ENCODE measurements at places on chromosomes 2 and 18.

DNA sequence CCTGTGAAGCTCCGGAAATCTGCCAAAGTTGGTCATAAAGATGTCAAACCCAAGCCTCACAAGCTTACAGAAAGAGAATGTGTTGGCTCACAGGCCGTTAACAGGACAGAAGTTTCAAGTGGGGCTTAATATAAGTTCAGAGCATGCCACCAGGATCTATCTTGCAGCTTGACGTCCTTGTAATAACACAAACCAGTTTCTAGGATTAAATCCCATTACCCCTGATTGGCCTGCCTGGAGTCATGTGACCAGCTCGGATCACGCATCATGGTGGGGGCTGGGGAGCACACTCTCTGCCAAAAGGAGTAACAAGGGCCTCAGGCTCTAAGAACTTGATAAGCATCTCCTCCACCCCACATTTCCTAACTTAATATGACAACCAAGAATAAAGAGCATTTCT, 38.9 kb upstream of the SCG2 start:
- peak; percentile 19 for DNase-seq

- DNase-seq, result no peak
These were observed 494.4 kb downstream of the SOX11 start for GRCh38 chr2:6186332-6187151.

DNA sequence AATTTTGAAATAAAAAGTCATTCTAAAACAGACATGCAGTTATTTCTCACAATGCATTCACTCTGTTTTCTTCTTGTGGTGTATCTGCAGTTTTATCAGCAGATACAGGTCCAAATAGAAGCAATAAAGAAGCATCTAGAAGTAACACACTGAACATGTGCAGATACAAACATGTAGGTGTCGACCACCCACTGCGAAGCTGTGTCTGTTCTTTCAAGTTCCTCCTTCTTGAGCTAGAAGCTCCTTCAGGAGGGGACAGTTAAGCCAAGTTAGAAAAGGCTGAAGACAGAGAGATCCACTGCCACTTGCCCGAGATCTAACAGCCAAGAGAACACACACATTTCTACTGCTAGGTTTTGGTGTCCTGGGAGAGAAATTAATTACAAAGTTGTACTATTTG, 30.1 kb downstream of the WDFY1 start:
- DNase-seq, result no peak

DNA sequence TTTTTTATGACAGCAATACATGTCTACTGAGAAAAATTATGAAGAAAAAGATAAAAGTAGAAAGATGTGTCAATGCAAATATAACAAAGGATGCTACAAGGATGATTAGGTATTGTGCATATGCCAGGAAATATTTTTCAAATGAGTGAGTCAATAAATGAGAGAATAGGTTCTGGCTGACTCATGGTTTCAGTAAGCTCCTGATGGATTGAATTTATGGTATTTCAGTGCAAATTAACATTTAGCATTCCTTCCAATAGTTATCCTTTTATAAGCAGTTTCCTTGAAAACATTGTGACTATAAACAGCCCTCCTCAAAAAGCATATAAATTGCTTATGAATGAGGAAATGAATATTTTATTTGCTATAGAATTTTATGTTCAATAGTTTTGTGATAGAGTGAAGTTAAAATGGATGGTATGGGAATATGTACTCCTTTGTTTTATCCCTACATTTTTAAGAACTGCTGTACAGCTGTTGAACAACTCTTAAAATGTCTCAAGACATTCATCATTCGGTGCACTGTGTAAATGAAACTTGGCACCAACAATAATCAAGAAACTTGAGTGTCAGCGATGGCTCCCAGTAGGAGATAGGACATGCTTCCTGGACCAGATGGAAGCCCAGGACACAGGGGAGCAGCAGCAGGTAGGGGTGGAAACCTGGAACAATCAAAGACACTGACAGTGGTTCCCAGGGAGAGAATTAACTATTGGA, 144.7 kb downstream of the PMAIP1 start:
- DNase-seq, result no peak

DNA sequence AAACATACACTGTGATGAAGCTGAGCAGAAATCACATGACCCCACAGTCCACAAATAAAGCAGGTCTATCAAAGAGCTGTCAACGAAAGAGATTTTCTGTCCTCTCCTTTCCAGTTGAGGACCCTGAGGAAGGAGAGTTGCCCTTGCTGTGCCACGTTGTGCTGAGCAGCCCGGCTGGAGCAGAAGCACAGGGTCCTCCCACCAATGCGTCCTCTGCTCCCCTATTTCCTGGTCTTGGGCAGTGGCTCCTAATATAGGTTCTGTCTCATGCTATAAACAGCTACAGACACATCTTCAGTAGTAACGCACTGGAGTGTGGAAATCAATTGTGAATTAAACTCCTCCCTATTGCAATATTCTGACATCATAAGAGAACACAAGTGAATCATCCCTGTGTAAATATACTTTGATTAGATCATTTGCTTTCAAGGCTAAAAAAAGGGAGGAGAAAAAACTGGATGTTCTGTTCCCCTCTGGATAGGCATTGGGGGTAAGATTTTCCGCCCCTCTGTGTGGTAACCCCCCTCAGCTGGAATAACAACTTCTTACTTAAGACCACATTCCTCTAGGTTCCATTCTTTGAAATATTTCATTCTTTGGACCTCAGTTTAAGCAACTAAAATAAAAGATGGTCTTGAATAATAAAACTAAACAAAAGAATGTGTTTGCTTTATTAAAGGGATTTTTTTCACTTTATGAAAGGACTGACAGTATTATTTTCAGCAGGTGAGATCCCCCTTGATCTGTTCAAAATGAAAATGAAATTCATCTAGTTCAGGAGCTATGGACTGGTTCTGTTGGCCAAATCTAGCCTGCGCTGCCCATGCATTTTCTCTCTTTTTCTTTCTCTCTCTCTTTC, 8.3 kb upstream of the RHOB start:
- no peak for DNase-seq

DNA sequence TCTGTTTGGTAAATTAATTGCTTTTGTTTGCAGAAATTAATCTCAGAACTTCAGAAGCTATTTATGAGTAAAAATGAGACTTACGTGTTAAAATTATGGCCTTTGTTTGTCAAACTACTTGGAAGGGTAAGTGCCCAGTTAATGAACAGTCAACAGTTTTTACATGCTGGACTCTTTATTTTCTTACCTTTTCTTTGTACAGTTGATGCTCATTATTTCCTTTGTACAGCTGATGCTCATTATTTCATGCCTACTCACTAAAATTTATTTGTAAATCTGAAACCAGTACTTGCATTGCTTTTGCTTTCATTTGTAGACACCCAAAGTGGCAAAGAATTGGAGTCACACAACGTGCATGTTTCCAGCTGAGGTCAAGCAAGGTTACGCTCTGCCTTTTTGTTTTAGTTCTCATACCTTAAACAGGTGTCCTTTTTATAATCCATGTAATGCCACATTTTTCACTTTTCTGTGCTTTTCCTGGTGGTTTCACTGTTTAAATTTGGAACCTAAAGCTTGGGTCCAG, 13.3 kb downstream of the RIF1 start:
- no peak for DNase-seq

- no peak for DNase-seq
These were observed 129.7 kb downstream of the MAP4K4 start for GRCh38 chr2:101827246-101827645.

- DNase-seq, result no peak
These were observed 1078.3 kb downstream of the DPP10 start for GRCh38 chr2:115520727-115521126.

DNA sequence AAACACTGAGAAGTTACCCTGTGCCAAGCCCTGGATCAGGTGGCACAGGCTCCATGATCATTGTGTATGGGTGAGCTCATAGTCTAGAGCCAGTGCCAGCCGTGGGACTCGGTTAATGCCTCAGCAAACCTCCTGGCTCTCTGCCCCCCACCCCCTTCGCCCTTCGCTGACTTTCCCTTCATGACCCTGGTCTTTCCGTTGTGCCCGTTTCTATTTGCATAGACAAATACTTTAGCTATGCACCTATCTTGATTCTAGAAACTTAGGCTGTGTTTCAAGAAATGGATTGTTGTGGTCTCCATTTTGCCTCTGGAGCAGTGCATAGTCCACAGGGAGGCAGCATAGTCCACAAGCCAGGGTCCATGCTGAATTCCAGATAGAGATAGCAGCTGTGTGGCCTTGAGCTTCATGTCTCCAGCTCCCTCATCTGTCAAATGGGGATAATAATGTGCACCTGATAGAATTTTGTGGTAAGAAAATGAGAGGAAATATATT, 44.8 kb upstream of the KDM3A start:
- no peak for DNase-seq

- no peak for DNase-seq
These were observed 299.0 kb upstream of the FBXO11 start for GRCh38 chr2:48205137-48205798.

GRCh38 chr2:165897726-165898125, 55.9 kb downstream of the TTC21B start:
- no peak for DNase-seq

GRCh38 chr2:79882548-79882947, 369.7 kb downstream of the CTNNA2 start:
- no peak for DNase-seq

- no peak for DNase-seq
These were observed 45.5 kb upstream of the COL3A1 start for GRCh38 chr2:188928643-188929042.

- no peak for DNase-seq
These were observed 4.2 kb downstream of the GALNT13 start for GRCh38 chr2:153875801-153876466.

- peak; percentile 27 for DNase-seq
These were observed 45.4 kb downstream of the ST8SIA5 start for GRCh38 chr18:46711444-46711863.

- no peak for DNase-seq
These were observed 112.8 kb upstream of the SLC39A10 start for GRCh38 chr2:195543902-195544894.

- no peak for DNase-seq
These were observed 116.8 kb upstream of the EPC2 start for GRCh38 chr2:148527488-148528340.

GRCh38 chr2:233263045-233263570, 11.6 kb downstream of the ATG16L1 start:
- DNase-seq, result no peak

DNA sequence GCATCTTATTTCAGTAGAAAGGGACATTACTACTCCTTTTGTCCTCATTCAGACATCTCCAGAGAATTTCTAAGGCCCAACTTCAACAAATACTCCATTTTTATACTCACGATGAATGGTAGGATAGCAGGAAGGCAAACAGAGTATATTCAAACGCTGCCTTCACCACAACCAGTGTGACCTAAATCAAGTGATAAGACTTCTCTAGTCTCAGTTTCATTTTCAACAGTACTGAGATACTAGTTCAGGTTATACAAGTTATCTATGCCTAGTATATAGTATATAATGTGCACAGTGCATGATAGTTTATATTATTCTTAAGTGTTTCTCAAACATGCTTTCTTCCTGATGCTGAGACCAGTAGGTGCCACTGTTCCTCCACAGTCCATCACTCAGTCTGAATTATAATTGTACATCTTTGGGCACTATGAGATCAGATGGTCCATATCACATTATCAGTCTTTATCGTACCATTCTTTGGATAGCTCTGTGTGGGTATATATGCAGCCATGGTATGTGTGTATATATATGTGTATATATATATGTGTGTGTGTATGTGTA, 66.3 kb upstream of the RPE start:
- no peak for DNase-seq

- no peak for DNase-seq
These were observed 679.6 kb upstream of the CHAC2 start for GRCh38 chr2:53087874-53088461.

DNA sequence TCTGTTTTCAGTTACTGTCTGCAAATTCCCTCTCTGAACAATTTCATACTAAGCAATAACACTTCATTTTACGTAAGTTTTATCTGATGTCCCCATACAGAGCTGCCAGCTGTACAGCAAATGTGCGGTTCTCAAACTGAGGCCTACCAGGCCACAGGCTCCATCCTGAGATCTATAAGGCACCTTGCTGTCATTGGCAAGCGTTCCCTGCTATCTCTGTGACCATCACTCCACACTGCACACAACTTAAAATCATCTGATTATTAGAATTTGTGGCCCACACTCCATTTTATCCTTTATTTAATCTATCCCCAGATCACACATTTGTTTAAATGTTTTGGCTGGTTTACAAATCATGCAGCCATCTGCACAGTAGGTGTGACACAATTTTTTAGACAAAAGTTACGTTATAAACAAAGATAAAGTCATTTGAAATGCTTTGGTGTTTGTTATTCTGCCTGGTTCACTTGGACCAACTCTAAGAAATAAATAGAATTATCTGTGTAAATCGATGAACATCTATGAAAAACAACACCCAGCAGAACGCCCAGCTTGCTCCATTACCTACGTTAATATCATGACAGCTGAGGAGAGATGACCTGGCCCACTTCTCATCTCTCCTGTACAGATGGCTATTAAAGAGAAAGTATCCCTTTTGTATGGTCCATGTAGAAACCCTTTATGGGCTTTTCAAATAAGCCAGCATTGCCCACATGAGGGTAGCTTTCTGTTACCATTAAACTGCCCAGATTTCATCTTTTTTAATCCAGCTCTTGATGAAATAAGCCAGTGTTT, 162.4 kb downstream of the ZNF521 start:
- DNase-seq, result no peak

DNA sequence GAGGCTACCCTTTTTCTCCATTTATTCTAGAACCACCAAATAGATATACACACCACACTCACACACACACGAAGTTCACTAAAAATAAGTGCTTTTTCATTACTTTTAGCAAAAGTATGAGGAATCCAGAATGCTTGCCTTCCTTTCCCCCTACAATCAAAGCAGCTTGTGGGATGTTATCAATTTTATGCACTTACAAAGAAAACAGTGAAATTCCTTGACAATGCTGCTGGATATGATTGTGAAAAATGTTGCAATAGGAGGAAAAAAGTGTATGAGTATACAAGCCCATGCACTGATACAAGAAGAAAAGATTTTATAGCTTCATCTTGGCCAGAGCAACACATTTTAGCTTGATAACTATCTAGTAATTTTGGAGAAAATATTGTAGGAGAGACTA, 269.2 kb downstream of the XIRP2 start:
- no peak for DNase-seq

- no peak for DNase-seq
These were observed 4.2 kb upstream of the SFXN5 start for GRCh38 chr2:73075477-73076373.

- no peak for DNase-seq
These were observed 471.5 kb downstream of the TXNL1 start for GRCh38 chr18:56166914-56167313.

GRCh38 chr2:209496586-209496982, 72.7 kb downstream of the MAP2 start:
- DNase-seq, result no peak

Measured in renal pelvis (tissue), 12 donors.